ENCODE measurements at places on chromosomes 12 and 14.

DNA sequence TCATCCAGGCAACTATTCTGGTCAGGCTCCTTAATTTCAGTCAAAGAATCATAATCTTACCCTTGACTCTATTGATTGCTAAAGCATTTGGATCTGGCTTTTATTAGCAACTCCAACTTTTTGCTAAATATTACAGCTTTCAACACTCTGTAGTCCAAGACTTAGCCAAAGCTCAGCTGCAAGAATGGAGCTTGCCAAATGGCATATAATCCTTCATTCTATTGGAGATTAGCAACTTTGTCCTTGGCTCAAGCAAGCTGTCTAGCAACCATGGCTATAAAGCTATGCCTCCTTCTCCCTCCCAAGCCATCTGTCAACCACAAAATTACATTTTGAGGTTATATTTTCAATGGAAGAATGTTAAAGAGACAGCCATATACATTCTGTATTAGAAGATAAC is 23.1 kb upstream of the NID2 start:
- no peak for DNase-seq

DNA sequence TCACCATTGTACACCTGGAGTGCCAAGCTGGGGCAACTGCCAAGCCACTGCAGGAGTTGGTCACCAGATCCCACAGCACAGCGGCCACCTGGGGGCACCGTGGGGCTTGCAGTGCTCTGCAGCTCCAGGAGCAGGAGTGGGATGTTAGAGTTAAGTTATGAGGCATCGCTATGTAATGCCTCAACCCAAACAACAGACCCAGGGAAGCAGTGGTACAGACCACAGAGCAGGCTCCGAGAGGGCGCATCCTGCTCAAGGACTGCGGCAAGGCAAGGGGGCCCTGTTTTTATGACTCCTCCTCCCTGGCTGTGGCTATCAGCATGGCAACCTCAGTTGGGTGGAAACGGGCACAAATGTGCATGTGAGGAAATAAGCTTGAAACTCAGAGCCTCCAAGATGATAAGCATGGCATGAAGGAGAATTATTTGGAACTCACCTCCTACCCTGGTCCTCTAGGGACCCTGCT is 63.1 kb downstream of the ARL6IP4 start:
- peak; percentile 94 for DNase-seq

GRCh38 chr12:27999521-27999920 is 27.0 kb upstream of the PTHLH start:
- peak; percentile 57 for DNase-seq

GRCh38 chr12:88816201-88816600 is 235.9 kb upstream of the KITLG start:
- DNase-seq = peak; percentile 25

GRCh38 chr14:71243697-71244096 is 336.4 kb downstream of the PCNX1 start:
- DNase-seq = peak; percentile 40

DNA sequence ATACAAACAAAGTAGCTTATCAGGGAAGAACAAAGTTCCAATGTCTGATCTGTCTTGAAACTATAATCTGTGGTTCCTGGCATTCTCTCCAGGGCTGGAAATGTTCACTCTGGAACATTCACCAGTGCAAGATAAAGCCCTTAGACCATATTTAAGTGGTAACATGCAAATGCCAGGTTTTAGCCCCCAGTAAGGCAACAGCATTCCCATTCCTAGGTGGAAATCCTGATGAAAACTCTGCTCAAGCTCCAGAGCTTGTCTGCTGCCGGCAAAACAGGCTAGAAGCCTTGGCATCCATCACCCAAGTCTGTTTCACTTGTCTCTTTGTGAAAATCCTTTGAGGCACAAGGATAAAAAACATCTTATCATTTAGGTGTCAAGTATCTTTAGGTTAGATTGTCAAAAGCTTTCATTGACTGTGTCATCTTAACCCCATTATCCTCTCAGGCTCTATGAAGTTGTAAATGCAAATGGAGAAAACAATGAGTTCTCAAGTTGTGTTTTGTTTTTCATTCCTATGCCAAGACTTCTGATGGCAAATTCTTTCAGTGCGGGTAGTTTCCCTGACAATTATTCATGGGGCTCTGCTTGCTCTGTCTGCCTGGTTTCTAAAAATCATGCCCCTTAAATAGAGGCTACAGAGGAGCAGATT is 344.7 kb downstream of the NELL2 start:
- no peak for DNase-seq

GRCh38 chr14:99389174-99389826 is 91.4 kb downstream of the SETD3 start:
- peak; percentile 24 for DNase-seq

GRCh38 chr12:88753066-88753465 is 172.8 kb upstream of the KITLG start:
- peak; percentile 14 for DNase-seq

DNA sequence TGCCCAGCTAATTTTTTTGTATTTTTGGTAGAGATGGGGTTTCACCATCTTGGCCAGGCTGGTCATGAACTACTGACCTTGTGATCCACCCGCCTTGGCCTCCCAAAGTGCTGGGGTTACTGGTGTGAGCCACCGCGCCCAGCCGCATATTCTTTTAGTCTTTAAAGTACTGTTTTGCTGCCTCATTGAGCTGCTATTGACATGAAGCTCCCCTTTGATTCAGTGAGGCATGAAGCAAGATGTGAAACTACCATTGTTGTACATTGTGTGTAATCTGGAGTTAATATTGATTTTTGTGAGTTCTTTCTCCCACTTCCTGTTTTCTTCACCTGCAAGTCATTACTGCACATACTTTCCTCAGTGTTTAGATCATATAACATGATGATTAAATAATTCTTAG is 80.8 kb downstream of the MNAT1 start:
- no peak for DNase-seq

DNA sequence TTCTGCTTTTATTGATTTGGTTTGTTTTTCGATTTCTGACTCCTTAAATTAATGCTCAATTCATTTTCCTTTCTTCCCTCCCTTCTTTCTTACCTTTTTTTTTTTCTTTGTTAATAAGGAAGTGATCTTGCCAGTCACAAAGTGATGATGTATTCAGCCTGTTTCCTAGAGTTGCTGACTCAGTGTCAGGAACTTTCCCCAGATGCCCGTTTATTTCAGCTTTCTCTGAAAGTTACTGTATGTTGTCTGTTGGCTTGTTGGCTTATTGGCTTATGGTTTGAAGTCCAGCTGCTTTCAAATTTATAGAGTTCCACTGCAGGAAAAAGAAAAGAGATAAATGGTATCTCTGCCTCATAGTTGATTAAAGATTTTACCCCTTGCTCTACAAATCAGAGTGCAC is 12.4 kb upstream of the SLC6A15 start:
- peak; percentile 31 for DNase-seq

DNA sequence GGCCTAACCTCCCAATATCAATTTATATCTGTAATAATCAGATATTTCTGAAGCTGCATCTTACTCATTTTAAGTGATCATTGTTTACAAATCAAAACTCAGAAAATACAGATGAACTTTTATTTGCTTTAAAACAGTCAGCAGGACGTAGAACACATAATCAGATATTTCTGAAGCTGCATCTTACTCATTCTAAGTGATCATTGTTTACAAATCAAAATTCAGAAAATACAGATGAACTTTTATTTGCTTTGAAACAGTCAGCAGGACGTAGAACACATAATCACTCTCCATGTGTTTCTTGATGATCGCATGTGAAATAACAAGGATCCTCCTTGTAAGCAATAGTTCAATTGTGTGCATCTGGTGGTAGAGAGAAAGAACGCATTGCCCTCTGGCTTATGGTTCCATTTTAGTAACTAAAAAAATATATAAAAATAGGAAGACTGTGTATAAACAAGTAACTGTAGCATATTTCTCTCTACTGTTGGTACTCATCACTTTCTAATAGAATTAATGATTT is 15.0 kb upstream of the TMTC2 start:
- DNase-seq = no peak

GRCh38 chr12:51874000-51874399 is 13.9 kb upstream of the ANKRD33 start:
- DNase-seq = no peak

DNA sequence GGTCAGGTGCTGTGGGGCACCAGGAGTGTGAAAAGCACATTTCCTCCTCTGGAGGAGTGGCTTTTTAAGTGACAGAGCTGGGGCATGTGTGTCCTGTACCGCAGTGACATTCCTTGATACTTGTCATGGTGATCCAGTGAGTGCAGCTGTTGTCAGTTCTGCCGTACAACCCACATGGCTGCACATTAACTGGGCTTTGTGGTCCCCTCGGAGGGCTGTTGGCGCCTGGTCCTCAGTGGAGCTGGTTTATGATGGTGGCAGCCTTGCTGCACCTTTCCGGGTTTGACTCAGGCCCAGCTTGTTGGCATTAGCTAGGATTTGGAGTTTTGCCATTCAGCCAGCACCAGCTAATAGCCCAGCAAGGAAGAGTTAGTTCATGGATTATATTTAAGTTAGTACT is 77.0 kb downstream of the SLC25A47 start:
- DNase-seq = no peak

DNA sequence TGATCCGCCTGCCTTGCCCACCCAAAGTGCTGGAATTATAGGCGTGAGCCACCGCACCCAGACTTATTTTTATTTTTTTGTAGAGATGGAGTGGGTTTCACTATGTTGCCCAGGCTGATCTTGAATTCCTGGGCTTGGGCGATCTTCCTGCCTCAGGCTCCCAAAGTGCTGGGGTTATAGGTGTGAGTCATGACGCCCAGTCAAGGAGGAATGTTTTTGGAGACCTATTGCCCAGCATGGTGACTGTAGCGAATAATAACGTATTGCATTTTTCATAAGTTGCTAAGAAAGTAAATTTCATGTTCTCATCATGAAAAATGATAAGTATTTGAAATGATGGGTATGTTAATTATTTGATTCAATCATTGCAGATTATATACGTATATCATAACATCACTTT is 46.5 kb downstream of the TEAD4 start:
- DNase-seq = peak; percentile 41

DNA sequence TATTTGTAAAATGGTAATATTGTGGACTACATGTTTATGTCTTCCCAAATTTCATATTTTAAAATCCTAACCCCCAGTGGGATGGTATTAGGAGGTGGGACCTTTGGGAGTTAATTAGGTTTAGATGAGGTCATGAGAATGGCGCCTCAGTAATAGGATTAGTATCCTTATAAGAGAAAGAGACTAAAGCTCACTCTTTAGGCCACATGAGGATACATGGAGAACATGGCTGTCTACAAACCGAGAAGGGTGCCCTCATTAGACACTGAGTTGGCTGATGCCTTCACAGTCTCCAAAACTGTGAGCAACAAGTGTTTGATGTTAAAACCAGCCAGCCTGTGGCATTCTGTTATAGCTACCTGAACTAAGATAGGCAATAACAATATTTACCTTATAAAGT is 58.3 kb upstream of the OTOGL start:
- no peak for DNase-seq

DNA sequence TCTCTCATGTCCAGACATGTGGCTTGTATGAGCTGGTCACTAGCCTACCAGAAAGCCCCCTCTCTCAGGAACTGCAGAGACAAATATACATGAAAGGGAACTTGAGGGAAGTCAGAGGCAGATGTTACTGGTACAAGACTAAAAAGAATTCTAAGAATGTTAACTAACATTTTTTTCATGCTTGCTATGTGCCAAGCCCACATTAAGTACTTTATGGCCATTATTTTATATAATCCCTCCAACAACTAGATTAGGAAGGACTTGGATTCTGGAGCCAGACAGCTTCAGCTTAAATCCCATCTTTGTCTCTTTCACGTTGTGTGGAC is 24.6 kb downstream of the TTC9 start:
- DNase-seq = no peak

DNA sequence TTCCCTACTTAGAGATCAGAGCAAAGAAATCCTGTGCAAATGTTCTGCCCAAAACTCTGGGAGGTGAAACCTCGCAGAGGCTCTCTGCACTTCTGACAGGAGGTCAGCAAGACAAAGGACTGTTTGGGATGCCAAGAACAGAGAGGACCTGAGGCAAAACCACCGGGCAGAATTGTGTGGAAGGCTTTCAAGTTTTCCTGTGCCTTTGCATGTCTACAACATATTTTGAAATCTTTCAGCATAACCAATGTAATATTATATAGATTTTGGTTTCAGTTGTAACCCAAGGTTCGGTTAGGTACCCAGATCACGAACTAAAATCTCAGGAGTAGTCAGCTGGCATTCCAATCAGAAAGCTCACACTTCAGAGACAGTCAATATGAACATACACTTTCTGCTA is 99.4 kb upstream of the PLEKHA5 start:
- no peak for DNase-seq

- no peak for DNase-seq
These were observed 14.5 kb downstream of the RNASE3 start for GRCh38 chr14:20905676-20906075.

DNA sequence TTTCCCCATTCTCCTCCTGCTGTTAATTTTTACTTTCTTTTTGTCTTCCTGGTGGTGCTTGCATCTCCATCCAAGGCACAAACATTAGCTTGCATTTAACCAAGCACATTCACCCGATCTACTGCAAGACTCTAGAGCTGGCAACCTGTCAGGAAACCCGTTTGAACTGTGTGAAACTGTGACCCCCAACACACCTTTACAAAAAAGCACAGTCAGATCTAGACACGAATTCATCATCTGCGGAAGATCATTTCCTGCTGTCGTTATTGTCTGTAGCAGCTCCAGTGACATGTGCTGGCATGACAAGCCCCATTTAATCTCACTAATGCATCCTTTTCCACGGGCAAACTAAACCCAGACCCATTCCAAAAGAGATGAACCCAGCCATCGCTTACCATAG is 340.5 kb downstream of the VRK1 start:
- DNase-seq = no peak

GRCh38 chr12:80050236-80050635 is 49.1 kb upstream of the OTOGL start:
- no peak for DNase-seq

- DNase-seq = peak; percentile 2
These were observed 127.9 kb upstream of the TMEM132D start for GRCh38 chr12:130031571-130032189.

- DNase-seq = no peak
These were observed 1.3 kb downstream of the ZFHX2 start for GRCh38 chr14:23550131-23550811.

DNA sequence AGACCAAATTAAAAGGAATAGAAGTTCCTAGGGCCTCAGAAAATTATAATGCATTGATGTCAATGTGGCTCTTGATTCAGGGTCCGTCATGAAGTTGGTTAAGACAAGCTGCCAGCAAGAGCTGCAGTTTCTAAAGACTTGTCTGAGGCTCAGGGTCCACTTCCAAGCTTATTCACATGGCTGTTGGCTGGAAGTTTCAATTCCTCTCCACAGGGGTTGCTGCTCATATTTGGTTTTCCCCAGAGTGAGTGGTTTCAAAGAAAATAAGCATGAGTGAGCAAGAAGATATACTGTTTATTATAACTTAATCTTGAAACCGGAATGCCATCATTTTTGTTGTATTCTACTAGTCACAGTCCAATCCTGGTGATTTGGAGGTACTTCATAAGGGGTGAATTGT is 1247.4 kb downstream of the LRFN5 start:
- DNase-seq = peak; percentile 75

GRCh38 chr14:85060121-85060520 is 469.8 kb upstream of the FLRT2 start:
- no peak for DNase-seq

DNA sequence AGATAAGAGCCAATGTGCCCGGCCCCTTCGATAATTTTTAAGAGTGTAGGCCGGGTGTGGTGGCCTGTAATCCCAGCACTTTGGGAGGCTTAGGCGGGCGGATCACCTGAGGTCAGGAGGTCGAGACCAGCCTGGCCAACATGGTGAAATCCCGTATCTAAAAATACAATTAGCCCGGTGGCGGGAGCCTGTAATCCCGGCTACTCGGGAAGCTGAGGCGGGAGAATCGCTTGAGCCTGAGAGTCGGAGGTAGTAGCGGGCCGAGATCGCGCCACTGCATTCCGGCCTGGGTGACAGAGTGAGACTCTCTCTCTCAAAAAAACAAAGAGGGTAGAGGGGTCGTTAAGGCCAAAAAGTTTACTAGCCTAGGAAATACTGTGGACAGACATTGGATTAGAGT is 2.6 kb downstream of the KRAS start:
- no peak for DNase-seq

Data from astrocyte of the spinal cord (primary cell).